ENCODE measurements at places on chromosomes 16 and 17.

DNA sequence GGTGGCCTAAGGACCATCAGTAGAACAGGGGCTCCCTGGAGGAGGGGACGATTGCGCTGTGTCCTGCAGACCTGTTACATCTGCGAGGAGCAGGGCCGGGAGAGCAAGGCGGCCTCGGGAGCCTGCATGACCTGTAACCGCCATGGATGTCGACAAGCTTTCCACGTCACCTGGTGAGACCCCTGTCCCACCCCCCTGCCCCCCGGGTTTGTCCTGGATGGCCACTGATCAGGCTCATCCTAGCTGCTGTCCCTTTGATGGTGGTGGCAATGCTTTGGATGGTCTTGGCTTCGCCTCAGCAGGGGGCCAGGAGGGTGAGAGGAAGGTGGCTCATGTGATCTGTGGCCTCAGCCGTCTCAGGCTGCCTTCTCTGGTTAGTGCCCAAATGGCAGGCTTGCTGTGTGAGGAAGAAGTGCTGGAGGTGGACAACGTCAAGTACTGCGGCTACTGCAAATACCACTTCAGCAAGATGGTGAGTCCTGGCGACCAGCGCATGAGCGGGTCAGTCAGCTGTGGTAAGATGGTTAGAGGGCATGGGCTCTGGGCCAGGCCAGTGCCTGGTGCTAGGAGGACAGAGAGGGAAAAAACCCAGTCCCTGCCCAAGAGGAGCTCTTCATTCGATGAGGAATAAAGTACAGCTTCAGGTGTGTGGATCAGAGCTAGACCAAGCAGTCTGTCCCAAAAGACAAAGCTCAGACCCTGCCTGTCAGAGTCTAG lies 4.2 kb downstream of the MLLT6 start:
- DNase-seq: no peak

- no peak for DNase-seq
Measured at GRCh38 chr17:339193-340061, 13.2 kb downstream of the RPH3AL start.

GRCh38 chr17:72461757-72462156 lies 340.9 kb downstream of the SOX9 start:
- no peak for DNase-seq

DNA sequence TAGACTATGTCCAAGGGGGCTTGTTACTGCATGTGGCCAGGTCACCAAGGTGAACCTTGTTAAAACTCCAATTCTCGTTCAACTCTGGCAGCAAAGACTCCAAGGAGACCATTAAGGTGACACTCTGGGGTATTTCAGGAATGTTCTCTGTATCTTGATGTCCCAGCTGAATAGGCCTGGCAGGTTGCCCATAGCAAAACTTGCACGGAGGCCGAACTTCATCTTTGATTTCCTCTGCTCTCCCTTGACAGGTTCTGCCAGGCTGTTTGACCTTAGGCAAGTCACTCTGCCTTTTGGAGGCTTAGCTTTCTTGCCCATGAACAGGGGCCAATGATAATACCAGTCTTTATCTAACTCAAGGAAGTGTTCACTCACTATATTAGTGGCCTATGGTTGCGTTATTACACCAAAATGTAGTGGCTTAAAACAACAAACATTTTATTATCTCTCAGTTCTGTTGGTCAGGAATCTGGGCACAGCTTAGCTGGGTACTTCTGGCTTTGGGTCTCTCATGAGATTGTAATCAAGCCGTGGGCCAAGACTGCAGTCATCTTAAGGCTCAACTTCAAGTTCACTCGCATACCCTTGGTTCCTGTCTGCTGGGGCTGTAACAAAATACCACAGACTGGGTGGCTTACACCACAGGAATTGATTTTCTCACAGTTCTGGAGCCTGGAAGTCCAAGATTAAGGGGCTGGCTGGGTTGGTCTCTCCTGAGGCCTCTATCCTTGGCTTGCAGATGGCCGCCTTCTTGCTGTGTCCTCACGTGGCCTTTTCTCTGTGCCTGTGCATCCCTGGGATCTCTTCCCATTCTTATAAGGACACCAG lies 168.5 kb downstream of the UTP18 start:
- no peak for DNase-seq

DNA sequence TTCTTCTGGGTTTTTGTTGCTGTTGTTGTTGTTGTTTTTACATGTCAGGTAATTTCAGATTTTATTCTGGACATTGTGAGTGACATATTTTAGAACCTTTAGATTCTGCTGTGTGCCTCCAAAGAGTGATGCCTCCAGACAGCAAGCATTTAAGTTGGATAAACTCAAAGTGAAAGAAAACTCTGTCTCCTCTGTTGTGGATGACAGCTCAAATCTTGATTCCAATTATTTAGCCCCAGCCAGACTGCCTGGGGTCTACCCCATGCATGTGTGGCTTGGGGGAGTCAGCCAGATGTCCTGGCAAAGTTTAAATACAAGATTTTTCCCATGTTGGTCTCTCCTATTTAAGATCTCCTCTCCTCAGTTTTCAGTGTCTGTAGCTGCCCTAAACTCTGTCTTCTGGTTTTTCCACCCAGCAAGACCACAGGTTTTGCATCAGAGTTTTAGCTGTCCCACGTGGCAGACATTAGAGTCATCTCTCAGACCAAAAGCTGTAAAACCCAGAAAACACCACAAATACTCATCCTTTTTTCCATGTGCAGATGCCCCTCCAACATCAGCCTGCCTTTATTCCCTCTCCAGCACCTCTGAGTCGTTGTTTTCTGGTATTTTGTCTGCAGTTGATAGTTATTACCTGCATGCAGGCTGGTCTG lies 19.4 kb upstream of the ZNF469 start:
- no peak for DNase-seq

DNA sequence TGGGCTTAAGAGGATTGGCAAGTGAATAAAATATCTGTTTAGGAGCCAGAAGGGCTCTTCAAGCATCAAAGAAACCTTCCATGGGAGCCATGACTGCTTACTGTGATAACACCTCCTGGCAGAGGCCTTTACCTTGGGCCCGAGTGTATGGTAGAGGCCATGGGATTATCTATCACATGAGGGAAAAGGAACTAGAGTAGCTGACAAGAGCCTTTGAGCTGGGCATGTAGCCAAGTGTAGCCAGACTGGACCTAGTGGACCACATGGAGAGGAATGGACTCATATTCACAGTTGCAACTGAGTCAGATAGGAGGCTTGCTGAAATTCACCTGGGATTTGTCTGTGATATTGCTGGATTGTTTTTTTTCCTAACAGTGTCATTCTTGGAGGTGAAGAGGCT lies 276.0 kb upstream of the ZFHX3 start:
- no peak for DNase-seq

GRCh38 chr17:8087075-8087951 lies at the start of gene ALOX12B:
Gene ALOX12B, minus strand, starts transcription at chr17:8087716. Its CDS starts 274 bp downstream, at chr17:8087442.
- no peak for DNase-seq

DNA sequence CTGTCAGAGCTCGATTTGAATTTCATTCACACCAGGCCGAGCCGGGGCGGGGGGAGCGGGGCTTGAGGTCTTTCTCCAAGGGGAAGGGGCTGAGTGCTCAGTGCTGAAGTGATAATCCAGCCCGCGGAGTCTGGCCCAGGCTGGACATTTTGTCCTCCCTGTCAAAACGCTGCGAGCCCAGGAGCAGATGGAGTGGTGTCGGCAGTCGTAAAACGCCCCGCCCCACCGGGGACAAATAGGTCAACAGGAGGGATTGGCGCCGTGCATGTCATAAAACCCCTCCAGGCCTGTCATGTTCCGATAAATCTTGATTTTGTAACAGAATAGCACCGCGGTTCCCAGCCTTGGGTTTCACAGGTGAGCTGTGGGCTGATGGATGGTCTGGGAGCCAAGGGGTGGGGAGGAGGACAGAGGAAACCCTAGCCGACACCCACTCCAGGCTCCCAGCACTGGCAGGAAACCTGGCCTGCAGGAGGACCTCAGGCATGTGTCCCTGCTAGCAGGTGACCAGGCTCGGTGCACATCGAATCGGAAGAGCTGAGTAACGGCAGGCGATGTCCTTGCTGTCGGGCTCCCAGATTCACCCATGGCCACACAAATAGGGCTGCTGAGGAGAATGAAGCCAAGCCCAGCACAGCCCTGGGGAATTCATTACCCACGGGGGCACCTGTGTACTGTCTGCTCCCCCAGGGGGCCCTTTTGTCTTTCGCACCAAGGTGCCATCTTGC lies 341.4 kb downstream of the FOXL1 start:
- DNase-seq: no peak

GRCh38 chr16:6104428-6104827 lies 1006.8 kb upstream of the EEF2KMT start:
- DNase-seq: no peak

DNA sequence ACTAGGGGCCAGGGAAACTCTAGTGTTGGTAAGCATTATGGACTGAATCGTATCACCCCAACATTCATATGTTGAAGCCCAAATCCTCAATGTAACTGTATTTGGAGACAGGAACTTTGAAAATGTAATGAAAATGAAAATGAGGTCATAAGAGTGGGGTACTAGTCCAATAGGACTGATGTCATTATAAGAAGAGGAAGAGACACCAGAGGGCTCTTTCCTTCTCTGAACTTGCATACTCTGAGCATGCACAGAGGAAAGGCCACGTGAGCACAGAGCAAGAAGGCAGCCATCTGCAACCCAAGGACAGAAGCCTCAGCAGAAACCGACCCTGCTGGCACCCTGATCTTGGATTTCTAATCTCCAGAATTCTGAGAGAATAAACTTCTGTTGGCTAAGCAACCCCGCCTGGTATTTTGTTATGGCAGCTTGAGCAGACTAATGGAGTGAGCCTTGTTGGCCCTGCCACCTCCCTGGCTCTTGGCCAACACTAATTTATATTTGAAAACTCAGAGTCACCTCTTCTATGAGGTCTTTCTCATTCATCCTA lies 273.4 kb downstream of the NTN1 start:
- no peak for DNase-seq

- no peak for DNase-seq
Measured at GRCh38 chr17:37475731-37476420, 13.8 kb upstream of the DUSP14 start.

DNA sequence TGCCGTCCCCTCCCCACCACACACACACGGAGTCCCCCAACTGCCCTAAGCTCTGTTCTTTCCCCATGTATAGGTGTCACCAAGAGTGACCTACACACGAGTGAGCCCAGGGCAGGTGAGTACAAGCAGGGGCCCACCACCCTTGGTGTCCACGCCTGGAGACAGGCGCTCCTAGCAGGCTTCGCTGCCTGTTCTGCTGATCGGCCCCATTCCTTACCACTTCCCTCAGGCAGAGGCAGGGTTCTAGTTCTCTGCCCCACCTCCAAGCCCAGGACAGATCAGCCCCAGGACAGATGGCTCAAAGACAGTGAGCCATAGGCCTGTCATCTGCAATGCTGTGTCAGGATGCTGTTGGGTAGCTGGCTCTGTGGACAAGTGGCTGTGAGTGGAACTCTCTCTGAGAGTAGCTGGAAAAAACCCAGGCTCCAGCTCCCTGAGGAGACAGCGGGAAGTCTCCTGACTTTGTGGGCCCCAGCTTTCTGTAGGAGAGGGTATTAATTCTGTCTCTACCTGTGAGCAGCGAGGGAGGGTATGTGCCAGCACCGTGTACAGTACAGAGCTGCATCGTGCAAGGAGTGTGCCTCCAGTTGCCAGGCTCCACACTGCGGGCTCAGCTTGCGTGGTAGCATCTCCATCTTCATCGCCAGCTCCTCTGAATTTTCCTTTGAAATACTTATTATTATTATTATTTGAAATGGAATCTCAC lies 897 bp downstream of the TP53I13 start:
- DNase-seq: no peak

GRCh38 chr16:59339871-59340270 lies 605.8 kb upstream of the GOT2 start:
- no peak for DNase-seq

GRCh38 chr16:15810411-15810810 lies 46.4 kb downstream of the MYH11 start:
- DNase-seq: no peak

DNA sequence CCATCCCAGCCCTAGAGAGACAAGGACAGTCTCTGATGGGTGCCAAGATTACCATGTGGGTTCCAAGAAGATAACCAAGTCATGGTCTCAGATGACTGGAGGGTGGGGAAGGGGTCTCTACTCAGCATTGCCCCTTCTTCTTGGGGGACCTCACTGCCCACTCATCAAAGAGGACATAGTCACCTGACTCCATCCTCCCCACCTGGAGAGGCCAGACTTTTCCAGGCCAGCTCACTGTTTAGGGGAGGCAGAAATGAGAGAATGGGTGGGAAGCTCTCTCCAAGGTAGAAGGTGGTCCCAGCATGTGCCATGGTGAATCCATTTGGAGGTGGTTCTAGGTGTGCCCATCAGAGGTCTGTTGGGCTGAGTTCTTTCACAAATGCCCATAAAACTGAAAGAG lies 20.7 kb upstream of the IL21R start:
- no peak for DNase-seq

DNA sequence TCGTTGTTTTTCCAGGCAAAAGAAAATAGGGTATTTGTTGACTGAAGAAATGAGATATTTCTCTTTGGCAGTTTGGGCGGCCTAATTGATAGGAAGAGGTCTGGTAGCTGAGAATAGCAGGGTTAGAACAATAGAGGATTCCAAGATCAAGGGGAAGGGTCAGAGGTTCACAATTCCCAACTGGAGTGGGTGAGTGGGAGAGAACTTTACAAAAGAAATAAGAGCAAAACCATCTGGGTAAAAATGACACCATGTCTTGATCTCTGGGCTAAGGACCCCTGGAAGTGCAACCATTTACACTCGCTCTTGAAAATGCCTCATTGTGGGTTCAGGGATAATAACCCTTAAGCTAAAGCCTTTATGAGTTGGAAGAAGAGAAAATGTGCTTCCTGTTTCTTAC lies 180.5 kb downstream of the CDH13 start:
- DNase-seq: no peak

DNA sequence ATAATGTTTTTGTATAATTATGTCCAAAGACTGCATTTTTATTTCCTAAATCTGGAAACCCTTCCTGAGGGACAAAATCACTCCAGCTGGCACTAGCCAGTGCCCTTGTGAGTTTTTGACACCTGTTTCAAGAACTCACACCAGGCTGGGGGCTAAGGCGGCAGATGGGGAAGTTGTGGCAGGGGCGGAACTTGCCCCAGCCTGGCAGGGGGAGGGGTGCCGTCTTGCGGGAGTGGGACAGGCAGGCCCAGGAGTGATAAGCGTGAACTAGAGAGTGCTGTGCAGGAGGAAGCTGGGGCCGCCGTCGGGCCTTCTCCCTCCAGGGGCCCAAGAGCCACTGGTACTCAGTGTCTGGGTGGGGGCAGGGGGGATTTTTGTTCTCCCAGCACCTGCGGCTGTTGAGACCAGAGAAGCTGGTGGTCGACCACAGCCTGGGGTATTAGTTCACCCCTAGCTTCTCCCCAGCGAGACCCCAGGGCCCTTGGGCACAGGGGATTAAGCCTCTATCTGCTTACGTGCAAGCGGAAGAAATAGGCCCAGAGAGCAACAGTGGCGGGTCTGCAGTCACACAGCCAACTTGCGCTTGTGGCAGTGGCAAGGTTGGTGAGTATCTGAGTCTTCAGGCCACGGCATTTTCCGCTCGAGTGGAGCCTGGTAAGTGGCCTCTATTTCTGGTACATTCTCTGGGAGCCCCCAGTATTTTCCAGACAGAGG lies 40.2 kb upstream of the PLCG2 start:
- no peak for DNase-seq

- DNase-seq: peak; percentile 48
Measured at GRCh38 chr17:8220783-8221662, 10.6 kb upstream of the AURKB start.
